NCI-H1436 treated with DMSO at 0.1 percent for 48 hours (cell line): ENCODE measurements at places on chromosomes 4 and X.

GRCh38 chr4:106898621-106899230 is 137.4 kb downstream of the DKK2 start:
- DNase-seq = peak; percentile 0

GRCh38 chr4:6546681-6547447 is 28.1 kb upstream of the MAN2B2 start:
- DNase-seq = no peak

GRCh38 chr4:152808670-152809069 is 28.9 kb downstream of the ARFIP1 start:
- no peak for DNase-seq

- no peak for DNase-seq
These were observed 62.5 kb downstream of the CHRDL1 start for GRCh38 chrX:110733166-110733565.

DNA sequence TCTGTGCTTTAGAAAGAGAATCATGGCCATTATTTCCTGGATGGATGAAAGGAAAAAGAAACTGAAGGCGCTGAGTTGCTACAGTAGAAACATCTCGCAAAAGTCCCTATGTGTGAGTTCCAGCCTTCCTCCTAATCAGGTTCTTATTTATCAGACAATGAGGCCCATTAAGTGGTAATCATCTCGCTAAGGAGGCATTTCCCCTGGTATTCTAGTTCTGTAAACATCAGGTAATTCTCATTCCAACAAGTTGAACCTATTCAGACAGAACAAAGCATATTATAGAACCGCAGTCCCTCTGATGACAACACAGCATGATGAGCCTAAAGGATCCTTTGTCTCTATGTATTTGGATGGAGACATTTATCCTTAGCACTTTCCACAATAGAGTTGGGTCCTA is 205.7 kb upstream of the MAOA start:
- DNase-seq = no peak

- DNase-seq = no peak
These were observed 77.1 kb upstream of the WDR17 start for GRCh38 chr4:175988511-175988910.

DNA sequence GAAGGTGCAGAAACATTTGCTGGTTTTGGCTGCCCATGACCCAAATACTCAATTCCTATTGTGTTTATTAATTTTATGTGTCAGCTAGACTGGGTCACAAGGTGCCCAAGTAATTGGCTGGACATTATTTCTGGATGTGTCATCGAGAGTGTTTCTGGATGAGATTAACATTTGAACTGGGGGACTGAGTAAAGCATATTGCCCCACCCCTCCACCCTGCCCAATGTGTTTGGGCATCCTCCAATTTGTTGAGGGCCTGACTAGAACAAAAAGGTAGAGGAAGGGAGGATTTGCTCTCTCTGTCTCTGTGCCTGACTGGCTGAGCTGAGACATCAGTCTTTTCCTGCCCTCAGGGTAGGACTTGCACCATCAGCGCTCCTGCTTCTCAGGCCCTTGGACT is 29.7 kb upstream of the LCORL start:
- DNase-seq = no peak

- DNase-seq = no peak
These were observed 69.7 kb downstream of the SRPX start for GRCh38 chrX:38150993-38151392.

- no peak for DNase-seq
These were observed 262.0 kb downstream of the ARAP2 start for GRCh38 chr4:35982318-35982717.

- no peak for DNase-seq
These were observed 66.8 kb downstream of the RAPGEF2 start for GRCh38 chr4:159169404-159170302.

- no peak for DNase-seq
These were observed 85.0 kb upstream of the WDR1 start for GRCh38 chr4:10201381-10202223.

- no peak for DNase-seq
These were observed 49.8 kb downstream of the TBCK start for GRCh38 chr4:106266201-106266600.

DNA sequence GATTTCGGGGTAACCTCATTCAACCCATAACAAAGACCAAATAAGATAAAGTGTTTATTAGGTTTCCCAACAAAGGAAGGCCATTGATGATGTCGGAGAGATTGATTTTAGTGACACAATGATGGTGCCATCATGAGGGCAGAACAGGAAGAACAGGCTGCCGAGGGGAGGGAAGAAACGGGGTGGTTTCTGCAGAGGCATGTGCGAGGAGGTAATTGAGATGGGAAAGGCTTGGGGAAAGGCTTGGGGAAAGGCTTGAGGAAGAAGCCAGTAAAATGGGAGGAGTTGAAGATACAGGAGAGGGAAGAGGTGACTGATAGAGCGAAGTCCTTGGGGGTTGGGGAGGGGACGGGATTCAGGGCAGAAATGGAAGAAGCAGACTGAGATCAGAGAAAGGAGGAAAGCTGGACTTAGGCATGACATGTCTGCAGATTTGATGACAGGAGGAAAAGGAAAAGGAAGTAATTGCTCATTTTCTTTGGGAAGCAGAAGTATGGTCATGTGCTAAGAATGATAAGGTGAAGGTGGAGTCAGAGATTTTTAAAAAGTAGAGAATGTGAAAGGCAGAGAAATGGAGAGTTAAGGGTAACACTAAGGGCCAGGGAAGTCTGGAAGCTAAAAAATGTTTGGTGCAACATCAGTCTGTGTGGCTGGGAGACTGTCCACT is 6.0 kb downstream of the HPSE start:
- no peak for DNase-seq

GRCh38 chr4:139660568-139661043 is 5.0 kb upstream of the MGST2 start:
- no peak for DNase-seq

DNA sequence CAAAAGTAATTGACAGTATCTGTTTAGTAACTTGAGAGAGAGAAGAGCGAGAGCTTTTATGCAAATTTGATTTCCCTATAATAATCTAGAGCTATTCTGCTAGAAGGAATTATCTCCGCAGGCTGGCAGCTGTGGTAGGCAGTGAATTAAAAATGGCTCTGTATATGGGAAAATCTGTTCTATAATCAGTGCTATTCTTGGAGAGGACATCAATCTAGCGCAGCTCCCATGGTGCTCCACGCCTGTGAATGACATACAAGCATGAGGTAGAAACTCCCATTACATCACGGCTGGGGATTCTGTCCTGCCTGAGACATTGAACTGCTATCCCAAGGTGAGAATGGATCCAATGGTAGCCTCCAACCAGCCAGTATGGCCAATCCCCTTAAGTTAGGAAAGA is 179.0 kb downstream of the DHX15 start:
- DNase-seq = no peak
